ENCODE measurements at places on chromosomes 6 and 20.

DNA sequence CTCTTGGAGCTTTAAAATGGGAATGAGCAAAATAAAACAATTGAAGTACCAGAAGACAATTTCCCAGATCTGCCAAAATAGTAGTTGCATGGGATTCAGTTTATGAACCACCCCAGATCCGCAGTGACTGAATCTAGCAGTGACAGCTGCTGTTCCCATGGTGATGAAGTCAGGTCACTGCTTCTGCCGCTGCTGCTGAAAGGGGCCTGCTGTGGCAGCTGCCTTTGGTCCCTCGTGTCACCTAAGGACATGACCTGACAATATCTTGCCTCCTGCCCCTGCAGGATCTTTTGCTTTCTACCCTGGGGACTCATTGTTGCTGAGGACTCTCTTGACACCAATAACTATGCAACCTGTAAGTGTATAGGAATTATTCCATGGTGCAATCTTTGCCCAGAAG lies 34.3 kb upstream of the OGFRL1 start:
- no peak for DNase-seq

DNA sequence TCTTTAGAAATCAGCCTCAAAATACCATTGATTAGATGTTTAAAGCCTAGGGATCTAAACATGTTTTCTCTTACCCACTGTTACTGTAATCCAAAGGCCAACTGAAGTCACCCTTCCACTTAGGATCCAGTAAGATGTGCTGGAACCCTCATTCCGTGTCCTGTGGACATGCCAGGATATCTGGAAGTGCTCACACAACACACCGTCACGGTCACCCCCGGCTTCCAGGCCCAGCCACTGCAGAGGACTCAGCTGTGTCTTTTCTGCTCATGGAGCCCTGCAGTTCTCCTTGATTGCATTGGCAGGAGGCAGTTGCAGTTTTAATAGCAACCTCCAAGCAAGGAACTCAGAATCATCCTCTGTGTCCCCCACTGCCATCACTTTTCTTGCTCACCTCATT lies 93.3 kb downstream of the CAP2 start:
- no peak for DNase-seq

- DNase-seq, result no peak
Observed at GRCh38 chr6:151610326-151610725, 116.5 kb downstream of the CCDC170 start.

GRCh38 chr6:74166849-74167248 lies 470.8 kb downstream of the CD109 start:
- DNase-seq, result no peak

DNA sequence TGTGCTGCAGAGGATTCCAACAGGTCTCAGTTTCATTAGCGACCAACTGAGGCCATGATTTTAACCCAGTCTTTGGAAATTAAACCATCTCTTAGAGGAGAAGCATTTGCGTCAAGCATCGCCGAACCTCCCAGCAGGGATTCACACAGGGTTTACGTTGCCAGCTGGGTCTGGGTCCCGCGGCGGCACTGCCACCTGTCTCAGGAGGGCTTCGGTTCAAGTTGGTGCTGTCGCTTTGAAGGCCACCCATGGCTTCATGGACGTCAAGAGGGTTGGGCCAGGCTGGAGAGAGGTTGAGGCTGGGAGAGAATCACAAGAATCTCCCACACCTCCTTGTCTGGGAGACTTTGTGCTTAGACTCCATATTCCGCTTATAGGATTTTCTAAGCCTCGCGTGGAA lies 43.0 kb upstream of the FRMD1 start:
- DNase-seq, result no peak

GRCh38 chr20:49668181-49668877 lies 45.3 kb downstream of the B4GALT5 start:
- DNase-seq, result peak; percentile 49

- no peak for DNase-seq
Observed at GRCh38 chr6:162343936-162344645, 383.5 kb downstream of the PRKN start.

DNA sequence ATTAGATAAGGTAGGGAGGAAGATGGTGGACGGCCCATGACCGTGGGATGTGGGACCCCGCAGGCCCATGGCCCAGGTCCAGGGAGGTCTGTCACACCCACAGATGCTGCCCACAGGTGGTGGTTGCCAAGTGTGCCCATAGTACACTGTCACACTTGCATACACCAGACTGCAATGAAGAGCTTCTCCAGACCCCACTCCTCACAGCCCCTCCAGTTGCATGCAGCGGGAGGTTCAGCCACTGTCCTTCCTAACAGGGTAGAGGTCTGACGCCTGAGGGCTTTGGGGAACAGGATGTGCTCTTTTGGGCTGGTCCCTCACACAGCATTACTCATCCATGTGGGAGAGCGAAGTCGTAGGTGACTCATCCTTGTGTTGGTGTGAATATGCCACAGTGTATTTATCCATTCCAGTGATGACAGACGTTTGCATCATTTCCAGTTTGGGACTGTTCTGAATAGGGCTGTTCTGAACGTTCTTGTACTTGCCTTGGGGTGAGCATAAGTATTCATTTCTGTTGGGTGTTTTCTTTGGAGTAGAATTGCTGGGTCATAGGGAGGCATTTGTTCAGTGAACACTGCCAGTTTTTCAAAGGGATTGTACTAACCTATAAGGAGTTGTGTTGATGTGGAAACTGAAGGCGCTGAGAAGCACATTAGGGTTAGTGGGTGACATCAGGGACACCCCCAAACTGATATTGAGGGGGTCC lies 10.1 kb upstream of the PYGB start:
- DNase-seq, result peak; percentile 21

DNA sequence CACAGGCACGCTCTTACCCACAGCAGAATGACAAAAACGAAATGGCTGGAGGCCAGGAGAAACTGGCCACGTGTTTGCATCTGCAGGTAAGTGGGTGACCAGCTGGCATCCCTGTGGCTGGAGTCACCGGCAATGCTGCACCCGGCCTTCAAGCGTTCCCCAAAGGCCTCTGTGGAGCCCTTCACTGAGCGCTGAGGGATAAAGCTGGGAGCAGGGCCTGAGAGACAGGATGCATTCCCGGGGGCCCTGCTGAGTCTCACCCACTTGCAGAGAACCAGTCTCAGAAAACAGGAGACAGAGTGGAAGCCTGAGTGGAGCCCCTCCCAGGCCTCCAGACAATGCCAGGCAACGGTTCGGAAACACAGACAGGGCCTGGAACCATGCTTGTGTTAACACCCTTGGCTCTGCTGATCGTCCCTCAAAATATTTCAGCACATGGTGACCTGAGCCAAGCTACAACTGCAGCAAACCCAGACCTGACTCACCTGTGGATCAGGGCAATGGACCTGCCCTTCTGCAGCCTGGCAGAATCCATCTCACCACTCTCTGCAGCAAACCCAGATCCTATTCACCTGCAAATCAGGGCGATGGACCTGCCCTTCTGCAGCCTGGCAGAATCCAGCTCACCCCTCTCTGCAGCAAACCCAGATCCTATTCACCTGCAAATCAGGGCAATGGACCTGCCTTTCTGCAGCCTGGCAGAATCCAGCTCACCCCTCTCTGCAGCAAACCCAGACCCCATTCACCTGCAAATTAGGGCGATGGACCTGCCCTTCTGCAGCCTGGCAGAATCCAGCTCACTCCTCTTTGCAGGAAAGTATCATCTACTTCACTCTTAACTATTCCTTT lies 39.8 kb downstream of the TBXT start:
- DNase-seq, result no peak

DNA sequence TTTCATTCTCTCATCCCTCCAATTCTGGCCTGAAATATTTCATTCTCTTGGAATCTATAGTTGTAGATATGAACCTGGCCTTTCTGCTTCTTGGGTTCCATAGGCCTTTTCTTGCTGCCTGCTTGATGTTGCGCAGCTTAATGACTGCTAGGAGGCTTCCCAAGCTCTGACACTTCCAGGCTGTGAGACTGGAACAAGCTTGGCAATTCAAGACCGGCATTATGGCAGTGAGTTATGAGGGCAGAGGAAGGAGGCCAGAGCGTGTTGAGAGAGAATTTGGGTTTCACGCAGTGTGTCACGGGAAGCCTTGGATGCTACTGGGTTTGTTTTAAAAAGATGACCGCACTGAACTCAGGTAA lies 948 bp upstream of the DNAJC5 start:
- no peak for DNase-seq

GRCh38 chr20:31707994-31708735 lies 14.5 kb downstream of the BCL2L1 start:
- no peak for DNase-seq

DNA sequence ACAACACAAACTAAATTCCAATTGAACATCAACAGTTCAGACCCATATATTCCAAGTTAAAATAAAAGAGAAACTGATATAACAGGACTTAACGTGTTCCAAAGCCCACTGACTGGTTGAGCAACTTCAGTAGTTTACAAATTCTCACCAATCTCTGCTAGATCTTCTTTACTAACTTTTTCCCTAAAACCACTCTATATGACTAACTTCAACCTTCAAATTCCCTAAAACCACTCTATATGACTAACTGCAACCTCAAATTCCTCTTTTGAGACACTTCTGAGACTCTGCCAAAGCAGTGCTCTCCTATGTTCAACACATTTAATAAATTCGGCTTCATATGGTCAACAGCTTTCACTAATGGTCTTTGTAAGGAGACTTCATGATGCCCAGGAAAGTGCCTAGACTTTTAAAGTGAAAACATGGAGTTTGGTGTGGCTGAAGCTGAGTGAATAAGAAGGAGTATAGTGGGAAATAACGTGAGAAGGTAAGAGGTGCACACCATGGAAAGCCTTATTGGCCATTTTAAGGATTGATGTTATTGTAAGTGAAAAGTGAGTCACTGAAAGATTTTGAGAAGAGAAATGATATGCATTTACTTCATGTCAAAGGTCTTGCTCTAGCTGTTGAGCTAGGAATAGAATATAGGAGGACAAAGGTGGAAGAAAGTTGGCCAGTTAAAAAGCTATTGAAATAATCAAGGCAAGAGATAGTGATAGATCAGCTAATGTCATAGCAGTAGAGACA lies 134.0 kb upstream of the HCRTR2 start:
- DNase-seq, result no peak

- no peak for DNase-seq
Observed at GRCh38 chr20:31662372-31662854, 24.7 kb downstream of the COX4I2 start.

- DNase-seq, result no peak
Observed at GRCh38 chr6:113954653-113955052, 16.3 kb downstream of the HDAC2 start.

DNA sequence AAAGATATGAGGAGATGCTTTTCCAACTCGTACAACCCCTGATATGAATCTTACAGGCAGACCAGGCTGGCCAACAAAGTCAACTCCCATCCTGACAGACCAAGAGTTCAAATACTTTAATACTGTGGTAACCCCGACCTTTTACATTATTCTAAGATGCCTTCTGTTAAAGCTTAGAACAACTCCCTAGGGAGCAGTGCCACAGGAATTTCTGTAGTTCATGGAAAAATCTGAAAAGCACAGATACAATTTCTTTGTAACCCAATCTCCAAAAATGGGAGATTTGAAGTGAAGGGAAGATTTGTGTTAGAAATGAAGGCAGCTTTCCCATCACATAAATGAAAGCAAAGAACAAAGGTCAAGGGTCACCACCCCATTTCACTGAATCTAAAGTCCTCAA lies 151.3 kb upstream of the BEND6 start:
- DNase-seq, result no peak

GRCh38 chr20:33689973-33690372 lies 3.8 kb upstream of the E2F1 start:
- peak; percentile 33 for DNase-seq

DNA sequence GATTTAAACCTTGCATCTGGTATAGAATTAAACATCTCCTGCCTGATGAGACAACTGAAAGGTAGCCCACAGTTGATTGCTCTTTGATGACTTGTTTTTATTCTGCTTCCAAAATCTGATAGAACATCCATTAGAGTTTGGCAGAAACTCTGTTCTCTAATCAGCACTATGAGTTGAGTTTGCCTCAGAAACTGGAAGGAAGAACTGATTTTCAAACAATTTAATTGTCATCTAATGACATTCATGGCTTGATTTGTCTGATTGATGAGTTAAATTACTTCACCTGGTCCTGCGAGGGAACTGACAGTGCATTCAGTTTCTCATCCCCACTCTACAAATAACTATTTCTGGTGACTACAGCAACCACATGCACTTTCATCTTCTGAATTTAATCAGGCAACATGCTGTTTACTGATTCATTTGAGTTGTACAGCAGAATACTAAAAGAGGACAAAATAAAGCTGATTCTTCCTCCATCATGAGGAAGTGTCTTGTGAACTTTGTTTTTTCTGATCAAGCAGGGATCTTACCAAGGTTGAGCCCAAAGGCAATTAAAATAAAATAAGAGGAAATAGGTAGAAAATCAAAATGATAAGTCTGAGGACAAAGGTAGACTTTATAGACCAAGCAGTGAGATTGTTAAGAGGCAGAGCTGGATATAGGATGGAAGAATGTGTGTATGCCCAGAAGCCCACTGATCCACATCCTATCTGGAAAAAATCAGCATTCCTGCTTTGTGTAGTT lies 15.7 kb upstream of the MRAP2 start:
- no peak for DNase-seq

DNA sequence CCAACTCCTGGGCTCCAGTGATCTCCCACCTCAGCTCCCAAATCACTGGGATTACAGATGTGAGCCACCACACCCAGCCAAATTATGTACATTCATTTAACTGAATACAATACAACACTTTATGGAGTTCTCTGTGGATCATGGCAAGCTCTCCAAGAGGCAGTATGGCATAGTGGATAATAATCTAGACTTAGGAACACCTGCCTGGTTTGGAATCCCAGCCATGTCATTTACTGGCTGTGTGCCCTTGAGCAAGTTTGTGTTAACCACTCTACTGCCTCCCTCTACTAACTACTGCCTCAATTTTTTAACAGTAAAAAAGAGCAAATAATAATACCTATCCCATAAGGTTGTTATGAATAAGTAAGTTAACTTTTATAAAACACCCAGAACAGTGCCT lies 1.9 kb upstream of the ETV7 start:
- DNase-seq, result no peak

GRCh38 chr6:110528101-110528929 lies 51.9 kb upstream of the SLC22A16 start:
- peak; percentile 39 for DNase-seq

DNA sequence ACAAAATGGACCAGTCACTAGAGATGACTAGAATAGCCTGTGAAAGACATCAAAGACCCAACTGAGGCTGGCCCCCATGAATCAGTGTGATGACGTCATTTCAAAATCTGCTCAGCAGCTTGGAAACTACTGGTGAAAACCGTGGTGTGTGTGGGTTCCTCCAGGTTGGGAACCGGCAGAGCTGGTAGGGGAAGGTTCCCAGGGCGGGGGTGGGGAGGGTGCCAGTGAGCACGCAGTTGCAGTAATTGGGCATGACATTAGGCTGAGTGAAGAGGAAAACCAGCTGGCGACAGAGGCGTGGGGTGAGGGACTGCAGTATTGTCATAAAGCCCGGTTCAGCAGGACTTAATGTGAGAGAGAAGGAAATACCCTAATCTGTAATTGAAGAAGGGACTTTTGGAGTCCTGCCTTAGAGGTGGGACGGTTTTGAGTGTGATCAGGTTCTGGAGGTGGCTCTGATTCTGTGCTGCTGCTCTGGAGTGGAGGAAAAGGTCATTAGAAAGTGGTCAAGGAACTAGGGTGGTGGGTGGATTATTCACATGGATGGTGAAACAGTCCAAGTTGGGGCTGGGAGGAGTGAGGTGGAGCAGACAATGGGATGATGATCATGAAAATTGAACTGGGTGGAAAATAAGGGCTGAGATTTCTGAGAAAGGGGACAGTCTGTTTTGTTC lies 52.0 kb upstream of the MTHFD1L start:
- DNase-seq, result no peak

GRCh38 chr6:143880412-143880811 lies 16.1 kb downstream of the ZC2HC1B start:
- no peak for DNase-seq

Measured in activated T-cell treated with anti-CD3 and anti-CD28 coated beads for 4 hours (primary cell).